BJ (cell line): ENCODE measurements at places on chromosomes 1 and 21.

DNA sequence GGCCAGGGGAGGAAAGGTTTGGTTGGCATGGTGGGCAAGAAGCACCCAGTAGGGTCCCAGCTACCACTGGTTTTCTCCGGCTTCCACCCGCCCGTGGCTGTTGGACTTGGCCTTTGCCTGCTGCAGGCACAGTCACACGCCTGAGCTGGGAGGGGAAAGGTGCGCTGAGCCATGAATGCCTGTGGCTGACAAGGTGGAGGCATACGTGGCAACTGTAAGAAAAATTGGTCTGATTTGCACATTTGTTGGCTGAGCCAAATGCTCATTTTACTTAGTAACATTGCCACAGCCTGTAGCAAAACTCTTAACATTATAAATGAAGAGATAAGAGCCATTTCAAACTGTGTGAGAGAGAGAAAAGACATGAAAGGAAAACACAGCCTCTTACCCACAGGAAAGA lies 191.6 kb downstream of the PTPRC start:
- DNase-seq: no peak

GRCh38 chr1:230090194-230090711 lies 23.2 kb downstream of the GALNT2 start:
- no peak for DNase-seq

- DNase-seq: no peak
These were observed 38.9 kb downstream of the CD247 start for GRCh38 chr1:167479331-167479979.

GRCh38 chr1:147648933-147649332 lies 21.4 kb downstream of the ACP6 start:
- DNase-seq: no peak

- DNase-seq: no peak
These were observed 71.0 kb upstream of the WDR26 start for GRCh38 chr1:224505454-224506093.

DNA sequence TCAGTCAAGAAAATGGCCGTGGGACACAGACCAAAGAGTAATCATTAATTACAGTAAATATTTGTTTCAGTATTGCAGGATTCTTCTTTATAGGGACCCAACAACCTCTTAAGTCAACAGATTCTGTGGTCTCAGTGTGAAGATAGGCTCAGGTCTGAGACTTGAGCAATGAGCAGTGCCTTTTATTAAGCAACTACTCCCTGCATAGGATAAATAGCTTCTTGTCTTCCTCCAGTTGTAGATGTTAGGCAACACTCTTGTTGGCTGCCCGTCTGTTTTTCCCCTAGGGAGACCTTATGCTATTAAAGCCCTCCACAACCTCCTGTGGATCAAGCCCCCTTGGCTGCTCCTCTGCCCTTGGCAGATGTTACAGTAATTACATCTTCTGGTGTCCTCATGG lies 1.8 kb upstream of the OMA1 start:
- no peak for DNase-seq

GRCh38 chr1:1232208-1232795 lies at the start of gene B3GALT6:
Gene B3GALT6, plus strand, starts transcription at chr1:1232237. Its CDS starts 42 bp downstream, at chr1:1232279.
- no peak for DNase-seq

GRCh38 chr1:34396042-34396441 lies 219.3 kb downstream of the C1orf94 start:
- DNase-seq: no peak

- no peak for DNase-seq
These were observed 14.6 kb downstream of the SEMA6C start for GRCh38 chr1:151131701-151132334.

GRCh38 chr1:147892731-147893214 lies 9.8 kb upstream of the GJA8 start:
- DNase-seq: no peak

DNA sequence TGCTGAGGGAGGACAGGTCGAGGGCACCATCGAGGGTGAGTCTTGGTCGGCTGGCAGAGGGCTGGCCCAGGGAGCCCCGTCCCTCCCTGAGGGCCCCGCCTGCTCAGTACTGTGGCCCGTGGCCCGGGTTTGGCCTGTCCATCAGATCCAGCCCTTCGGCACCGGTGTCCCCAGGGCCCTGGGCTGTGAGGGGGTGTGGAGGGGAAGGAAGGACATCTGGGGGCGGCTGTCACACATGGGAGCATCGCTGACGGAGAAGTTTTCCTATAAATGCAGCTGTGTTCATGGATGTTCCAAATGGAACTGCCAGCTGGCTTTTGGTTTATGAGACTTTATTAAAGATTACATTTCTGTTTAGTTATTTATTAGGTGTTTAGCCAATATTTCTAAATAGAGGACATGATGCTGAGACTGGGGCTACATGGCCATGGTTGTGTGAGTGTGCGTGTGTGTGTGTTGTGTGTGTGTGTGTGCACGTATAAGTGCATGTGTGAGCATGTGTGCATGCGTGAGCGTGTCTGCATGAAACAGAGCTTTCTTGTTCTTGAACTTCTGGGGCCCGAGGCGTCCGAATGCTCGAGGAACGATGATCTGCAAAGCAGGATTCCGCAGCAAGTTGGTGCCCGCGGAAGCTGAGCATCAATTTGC lies 54.3 kb downstream of the SLX9 start:
- no peak for DNase-seq

DNA sequence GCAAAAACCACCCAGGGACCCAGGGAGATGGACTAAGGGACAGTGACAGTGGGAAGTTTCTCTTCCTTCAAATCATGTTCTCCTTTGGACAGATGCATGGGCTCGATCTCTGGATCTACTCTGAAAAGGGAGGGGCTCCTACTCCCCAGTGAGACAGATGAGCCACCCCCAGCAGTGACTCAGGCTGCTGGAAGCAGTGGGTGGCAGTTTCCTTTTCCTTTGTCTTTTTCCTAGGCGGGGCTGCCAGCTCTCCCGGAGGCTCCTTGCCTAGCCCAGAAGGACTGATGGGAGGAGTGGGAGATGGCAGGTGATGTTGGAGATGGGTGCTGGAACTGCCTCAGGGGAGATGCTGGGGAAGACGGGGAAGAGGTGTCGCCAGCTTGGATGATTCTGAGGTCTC lies 41.0 kb upstream of the IGSF21 start:
- DNase-seq: no peak

DNA sequence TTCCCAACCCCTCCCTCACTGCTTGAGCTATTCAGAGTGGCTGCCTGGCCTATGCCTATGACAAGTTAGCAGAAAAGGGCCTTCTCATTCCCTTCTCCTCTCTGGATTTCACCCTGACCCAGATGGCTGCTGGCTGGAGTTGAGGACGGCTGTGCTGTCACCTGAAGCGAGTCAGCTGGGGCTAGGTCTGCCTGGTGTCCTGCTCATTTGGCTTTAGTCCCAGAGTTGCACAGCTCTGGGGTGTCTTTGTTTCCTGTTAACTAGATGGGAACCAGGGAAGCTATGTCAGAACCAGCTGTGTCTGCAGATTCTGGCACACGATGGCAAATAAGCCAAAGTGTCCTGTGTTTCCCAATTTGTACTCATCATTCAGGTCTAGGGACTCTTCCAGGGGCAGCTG lies 52.9 kb downstream of the CNIH3 start:
- no peak for DNase-seq

GRCh38 chr1:88973520-88974137 lies 18.8 kb downstream of the KYAT3 start:
- no peak for DNase-seq

DNA sequence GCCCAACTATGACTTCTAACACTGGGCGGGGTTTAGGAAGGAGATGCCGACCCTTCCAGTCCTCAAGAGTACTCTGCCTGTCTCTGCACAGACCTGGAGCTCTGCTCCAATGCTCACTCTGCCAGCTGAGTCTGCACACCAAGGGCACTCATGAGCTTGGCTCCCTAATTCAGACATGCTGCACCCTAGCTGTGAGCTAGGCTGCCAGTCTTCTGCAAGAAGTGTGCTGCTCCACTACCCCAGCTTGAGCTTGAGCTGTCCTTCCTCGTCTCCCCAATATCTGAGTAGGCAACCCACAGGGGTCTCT lies 13.2 kb downstream of the TP53BP2 start:
- no peak for DNase-seq

DNA sequence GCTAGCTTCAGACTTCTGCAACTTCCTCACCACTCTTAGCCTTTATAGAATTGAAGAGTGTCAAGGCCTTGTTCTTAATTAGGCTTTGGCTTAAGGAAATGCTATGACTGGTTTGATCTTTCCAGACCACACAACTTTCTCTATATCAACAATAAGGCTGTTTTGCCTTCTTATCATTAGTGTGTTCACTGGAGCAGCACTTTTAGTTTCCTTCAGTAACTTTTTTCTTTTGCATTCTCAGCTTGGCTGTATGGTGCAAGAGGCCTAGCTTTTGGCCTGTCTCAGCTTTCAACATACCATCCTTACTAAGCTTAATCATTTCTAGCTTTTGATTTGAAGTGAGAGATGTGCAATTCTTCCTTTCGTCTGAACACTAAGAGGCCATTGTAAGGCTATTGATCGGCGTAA lies 8.6 kb downstream of the PRKACB start:
- no peak for DNase-seq

DNA sequence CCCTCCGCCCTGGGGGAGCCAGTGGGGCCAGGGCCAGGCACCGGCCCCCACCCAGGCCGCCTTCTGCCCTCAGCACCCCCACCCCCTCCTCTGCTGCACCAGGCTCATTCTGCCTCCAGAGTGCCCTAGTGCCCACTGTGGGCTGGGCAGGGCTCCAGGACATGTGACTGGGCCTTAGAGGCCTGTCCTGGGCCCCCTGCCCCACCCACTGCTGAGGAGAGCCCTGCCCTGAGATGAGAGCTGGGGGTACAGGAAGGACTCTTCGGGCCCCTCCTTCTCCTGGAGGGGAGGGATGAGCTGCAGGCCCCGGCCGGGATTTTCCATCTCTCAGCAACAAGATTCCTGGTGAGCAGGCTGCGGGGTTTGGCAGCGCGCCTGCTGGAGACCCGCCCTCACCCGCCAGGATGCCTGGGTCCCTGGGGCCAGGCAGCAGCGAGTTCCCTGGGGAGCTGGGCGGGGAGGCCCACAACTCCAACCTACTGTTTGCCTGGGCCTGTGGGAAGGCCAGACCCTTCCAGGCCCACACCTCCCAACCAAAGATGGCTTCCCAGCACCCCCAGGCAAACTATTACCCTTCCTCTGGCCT lies 14.0 kb downstream of the AHDC1 start:
- DNase-seq: no peak

GRCh38 chr1:223358826-223359225 lies 5.2 kb downstream of the SUSD4 start:
- DNase-seq: no peak

- DNase-seq: no peak
These were observed 3.0 kb downstream of the CRCT1 start for GRCh38 chr1:152517237-152517811.

- no peak for DNase-seq
These were observed 5.3 kb downstream of the PRUNE1 start for GRCh38 chr1:151013518-151013917.

DNA sequence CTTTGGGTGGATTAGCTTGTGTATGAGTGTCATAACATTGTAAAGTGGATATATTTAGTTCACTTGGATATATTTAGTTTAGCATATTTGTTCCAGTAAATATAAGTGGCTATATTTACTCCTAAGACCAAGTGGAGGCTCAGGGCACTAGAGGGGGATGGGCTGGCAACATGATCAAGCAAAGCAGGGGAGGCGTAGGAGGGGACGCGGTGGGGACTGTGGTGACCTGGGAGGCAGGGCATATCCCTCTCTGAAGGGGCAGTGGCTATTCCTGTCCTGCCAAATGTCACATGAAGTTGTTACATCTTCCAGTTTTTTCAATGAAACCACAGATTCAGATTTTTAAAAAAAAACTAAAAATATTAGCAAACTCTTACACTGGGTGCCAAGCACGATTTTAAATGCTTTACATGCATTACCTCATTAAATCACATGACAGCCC lies 51.9 kb upstream of the EDN2 start:
- DNase-seq: no peak

DNA sequence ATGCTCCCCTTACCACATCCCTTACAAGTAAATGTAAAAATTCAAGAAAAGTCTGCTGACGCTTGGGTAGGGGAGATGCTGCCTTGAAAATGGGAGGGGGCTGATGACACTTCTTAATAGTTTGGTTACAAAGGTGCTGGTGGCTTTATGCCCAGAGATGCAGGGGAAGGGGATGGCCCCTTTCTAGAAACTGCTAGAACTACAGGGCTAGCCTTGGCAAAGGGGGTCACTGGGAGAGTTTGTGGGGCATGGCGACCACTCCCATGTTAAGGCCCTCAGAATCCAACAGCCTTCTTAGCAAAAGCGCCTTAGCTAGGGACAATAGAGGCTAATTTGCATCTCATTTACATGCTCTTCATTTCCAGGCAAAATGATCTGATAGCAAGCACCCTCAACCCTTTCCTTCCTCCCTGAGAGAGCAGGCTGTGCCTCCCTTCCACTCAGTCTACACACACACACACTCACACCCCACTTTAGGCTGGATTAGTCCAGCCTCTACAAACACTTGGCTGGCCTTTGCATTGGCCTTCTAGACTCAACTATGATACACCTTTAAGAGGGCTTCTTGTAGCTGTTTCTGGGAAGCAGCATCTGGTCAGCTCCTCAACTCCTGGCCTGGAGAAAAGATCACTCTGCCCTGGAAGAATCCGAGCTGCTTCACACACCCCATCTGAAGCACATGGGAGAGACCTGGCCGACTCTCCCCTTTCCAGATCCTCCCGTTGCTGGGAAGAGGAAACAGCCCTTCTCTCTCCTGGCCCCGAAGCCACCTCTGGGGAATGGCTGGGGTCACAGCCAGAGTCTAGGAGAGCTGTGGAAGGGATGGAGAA lies 1.7 kb downstream of the SEMA6C start:
- DNase-seq: no peak

GRCh38 chr1:55542901-55543504 lies 327.8 kb upstream of the USP24 start:
- peak; percentile 64 for DNase-seq

DNA sequence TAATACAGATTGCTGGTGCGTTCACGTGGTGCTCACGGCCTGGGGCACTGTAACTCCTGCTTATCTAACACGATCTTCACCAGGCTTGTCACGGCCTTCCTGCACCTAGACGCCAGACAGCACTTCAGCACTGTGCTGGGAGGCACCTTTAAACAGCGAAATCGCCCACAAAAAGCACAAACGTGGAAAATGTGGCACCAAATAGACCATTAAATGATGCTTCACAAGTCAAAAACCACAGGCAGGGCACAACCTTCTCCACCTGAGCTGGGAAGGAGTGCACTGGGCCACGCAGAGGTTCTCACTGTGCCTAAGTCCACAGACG lies 20.0 kb downstream of the IBA57 start:
- DNase-seq: no peak

DNA sequence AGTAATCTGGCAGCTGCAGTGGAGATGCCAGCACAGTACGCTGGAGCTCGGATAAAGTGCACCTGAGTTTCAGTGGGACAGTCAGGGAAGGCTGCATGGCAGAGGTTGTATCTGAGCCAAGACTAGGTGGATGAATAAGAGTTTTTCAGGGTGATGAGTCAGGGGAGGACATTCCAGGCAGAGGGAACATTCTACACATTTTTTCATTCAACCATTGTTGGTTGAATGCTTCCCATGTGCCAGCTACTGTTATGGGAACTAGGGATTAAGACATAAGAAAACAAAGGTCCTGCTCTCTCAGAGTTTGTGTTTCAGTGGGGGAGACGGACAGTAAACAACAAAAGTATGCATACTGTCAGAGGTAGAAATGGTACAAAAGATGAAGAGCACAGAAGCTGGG lies 5.2 kb downstream of the LEPR start:
- no peak for DNase-seq

GRCh38 chr21:40615505-40616376 lies 231.2 kb downstream of the DSCAM start:
- DNase-seq: no peak
